ENCODE measurements at places on chromosomes 12 and 14. TPM values are rescaled to one million over a fixed set of nuclear protein-coding genes. Genes with fewer than 3 reads are reported as not detected.
A peak's percentile ranks its signal among the peaks of the same experiment; 100 is the strongest.

DNA sequence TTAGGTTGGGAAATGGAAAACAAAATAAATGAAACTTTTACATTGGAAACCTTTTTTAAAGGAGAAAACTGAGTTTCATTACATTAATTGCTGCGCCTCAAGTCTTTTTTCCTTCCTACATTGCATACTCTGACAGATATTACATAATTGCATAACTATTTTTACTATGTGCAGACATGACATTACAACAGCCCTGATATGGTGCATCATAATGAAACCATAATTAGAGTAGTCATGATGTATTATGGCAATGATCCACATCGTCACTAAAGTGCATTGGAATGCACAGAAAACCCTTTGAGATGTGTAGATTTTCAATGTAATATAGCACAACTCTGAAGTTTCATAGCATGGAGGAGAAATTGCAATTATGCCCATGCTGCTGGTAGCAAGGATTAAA is 217.8 kb upstream of the NPAS3 start:
- no peak for DNase-seq

The SERPINA12 gene
- not detected for polyA plus RNA-seq

GRCh38 chr12:76952995-76953394 is 74.2 kb upstream of the CSRP2 start:
- no peak for DNase-seq

The LRP10 gene
- polyA plus RNA-seq, result 18.1 TPM

DNA sequence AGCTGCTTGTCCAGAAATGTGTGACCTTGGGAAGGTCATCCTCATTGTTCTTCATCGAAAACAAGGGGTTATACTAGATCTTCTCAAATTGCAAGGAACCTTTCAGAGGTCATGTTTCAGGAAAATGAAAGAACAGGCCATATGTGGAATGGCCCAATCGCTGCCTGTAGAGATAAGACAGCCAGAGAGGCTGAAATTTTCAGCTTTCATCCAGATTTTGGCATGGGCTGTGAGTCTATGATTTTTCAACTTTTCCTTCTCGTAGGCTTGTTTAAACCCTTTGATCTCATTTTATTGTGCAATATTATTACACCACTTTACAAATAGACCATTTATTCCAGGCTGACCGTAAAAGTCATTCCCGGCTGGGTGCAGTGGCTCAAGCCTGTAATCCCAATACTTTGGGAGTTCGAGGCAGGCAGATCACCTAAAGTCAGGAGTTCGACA is 17.1 kb upstream of the ATXN2 start:
- DNase-seq, result no peak

The GPR135 gene
- polyA plus RNA-seq, result 1.3 TPM

GRCh38 chr14:99402950-99403349 is 77.7 kb downstream of the SETD3 start:
- DNase-seq, result no peak

GRCh38 chr14:33805593-33805992 is 145.3 kb downstream of the EGLN3 start:
- no peak for DNase-seq

- DNase-seq, result peak; percentile 98
Observed at GRCh38 chr12:6470375-6471163, at the start of gene VAMP1. VAMP1 (minus strand) TSS chr12:6470677; CDS start chr12:6470531, 146 bp downstream.

All from psoas muscle (tissue), 8 donors.